Naive thymus-derived CD4-positive, alpha-beta T cell (primary cell): ENCODE measurements at places on chromosomes 4 and X. TPM values are rescaled to one million over a fixed set of nuclear protein-coding genes. Genes with fewer than 3 reads are reported as not detected.

GRCh38 chrX:152528193-152528592 is 77.1 kb upstream of the GABRA3 start:
- no peak overlapping the region for H3K27ac ChIP-seq
- no peaks in the 10 kb centered on the region for H3K27me3 ChIP-seq
- DNase-seq: no peak

The IGSF1 gene
- not detected in 2 replicates for total RNA-seq

DNA sequence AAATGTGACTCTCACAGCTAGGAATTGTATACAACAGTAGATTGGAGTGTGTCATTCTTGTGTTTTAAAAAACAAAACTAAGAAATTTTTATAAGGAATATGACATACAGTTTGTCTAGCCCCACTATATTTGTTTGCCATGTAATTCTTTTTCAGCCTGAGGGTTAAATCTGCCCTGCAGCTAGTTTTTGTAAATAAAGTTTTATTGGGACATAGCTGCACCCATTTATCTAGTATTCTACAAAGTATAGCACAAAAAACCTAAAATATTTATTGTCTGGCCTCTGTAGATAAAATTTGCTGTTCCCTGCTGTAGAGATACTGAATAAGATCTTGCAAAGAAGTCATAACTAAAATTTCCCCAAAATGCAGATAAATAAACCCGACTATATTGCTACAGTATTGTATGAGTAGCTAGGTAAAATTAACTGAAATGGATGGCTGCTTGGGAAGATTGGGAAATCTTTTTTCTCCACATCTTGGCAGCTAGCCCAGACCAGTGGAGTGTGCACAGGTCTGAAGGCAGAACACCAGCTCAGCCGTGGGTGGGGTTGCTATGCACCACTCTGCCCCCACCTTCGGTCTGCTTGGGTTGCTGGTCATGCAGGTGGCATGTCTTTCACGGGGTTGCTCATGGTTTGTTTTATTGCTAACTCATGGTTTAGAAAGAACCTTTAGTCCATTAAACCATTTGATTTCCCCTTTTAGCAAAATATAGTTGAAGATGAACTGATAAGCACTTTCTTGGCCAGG is 127.9 kb downstream of the KLHL8 start:
- no peak overlapping the region for H3K4me3 ChIP-seq
- peaks cover 12% of the 10 kb centered on the region for H3K36me3 ChIP-seq
- no peaks in the 10 kb centered on the region for H3K4me1 ChIP-seq
- H3K27me3 ChIP-seq: no peaks in the 10 kb centered on the region
- no peak overlapping the region for H3K27ac ChIP-seq
- no peak for DNase-seq

- no peak overlapping the region for H3K27ac ChIP-seq
- no peaks in the 10 kb centered on the region for H3K27me3 ChIP-seq
- DNase-seq: no peak
- H3K36me3 ChIP-seq: no peaks in the 10 kb centered on the region
- H3K4me3 ChIP-seq: no peak overlapping the region
- no peaks in the 10 kb centered on the region for H3K4me1 ChIP-seq
Observed at GRCh38 chr4:6275898-6276806, 6.5 kb downstream of the WFS1 start.

The ERAS gene
- not detected for total RNA-seq

GRCh38 chrX:108701633-108702032 is 34.7 kb downstream of the IRS4 start:
- no peak for DNase-seq
- no peak overlapping the region for H3K27ac ChIP-seq
- H3K4me3 ChIP-seq: no peak overlapping the region
- H3K27me3 ChIP-seq: no peaks in the 10 kb centered on the region
- H3K4me1 ChIP-seq: no peaks in the 10 kb centered on the region

DNA sequence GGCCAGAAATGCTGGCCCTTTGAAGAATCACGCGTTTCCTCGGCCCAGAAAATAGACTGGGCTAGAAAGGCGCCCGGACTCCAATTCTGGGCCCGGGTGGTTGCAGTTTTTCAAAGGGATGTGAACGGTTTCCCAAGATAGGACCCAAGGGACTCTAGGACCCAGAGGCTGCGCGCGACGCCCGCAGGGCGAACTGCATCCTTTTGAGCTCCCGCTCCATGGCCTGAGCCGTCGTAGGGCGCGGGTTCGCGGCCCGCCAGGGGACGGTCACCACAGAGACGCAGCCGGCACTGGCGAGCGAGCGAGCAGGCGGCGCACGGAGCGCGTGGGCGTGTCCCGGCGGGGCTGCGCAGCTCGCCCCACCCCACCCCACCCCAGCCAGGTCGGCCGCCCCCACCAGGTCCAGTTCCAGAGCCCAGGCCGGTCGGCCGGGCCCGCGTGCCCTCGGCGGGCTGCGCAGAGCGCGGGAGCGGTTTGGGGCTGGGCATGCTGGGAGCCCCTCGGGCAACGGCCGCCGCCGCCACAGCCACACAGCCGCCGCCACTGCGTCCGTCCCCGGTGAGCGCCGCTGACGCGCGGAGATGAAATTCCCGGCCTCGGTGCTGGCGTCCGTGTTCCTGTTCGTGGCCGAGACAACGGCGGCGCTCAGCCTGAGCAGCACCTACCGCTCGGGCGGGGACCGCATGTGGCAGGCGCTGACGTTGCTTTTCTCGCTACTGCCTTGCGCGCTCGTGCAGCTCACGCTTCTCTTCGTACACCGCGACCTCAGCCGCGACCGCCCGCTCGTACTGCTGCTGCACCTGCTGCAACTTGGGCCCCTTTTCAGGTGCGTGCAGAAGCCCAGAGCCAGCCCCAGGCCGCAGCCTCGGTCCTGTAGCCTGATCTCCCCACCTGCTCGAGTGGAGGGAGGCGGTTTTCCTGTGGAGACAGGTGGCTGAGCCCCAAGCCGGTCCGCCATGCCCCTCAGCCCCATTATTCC is at the start of gene XK:
TSS of gene XK (plus strand) at position 411 of the 979 bp plus-strand sequence. CDS start at position 582, 171 bp downstream.
- H3K4me1 ChIP-seq: no peaks in the 10 kb centered on the region
- H3K36me3 ChIP-seq: no peaks in the 10 kb centered on the region
- peak; percentile 8 for DNase-seq
- H3K27ac ChIP-seq: no peak within 1 kb of the TSS
- H3K4me3 ChIP-seq: no peak within 1 kb of the TSS

GRCh38 chrX:136369377-136369776 is 68.6 kb downstream of the ADGRG4 start:
- H3K4me3 ChIP-seq: no peak overlapping the region
- no peak overlapping the region for H3K27ac ChIP-seq
- H3K36me3 ChIP-seq: no peaks in the 10 kb centered on the region

- peaks cover 5% of the 10 kb centered on the region for H3K4me1 ChIP-seq
- DNase-seq: no peak
- no peaks in the 10 kb centered on the region for H3K36me3 ChIP-seq
Observed at GRCh38 chr4:113831457-113831856, 69.9 kb upstream of the CAMK2D start.

DNA sequence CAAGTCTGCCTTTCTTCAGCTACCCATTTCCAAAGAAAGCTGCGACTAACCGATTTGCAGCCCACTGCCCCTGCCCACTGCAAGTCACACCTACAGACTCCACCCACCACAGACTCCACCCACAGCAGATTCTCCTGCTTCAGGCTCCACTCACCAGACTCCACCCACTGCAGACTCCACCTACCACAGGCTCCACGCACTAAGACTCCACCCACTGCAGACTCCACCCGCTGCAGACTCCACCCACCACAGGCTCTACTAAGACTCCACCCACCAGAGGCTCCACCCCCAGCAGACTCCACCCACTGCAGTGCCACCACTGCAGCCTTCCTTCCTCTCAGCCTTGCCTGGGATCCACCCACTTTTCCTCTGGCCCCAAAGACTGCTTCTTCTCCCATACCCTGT is 41.3 kb downstream of the ABLIM2 start:
- H3K4me1 ChIP-seq: no peaks in the 10 kb centered on the region
- H3K27me3 ChIP-seq: no peaks in the 10 kb centered on the region
- H3K36me3 ChIP-seq: no peaks in the 10 kb centered on the region
- DNase-seq: no peak

GRCh38 chr4:845233-845835 is 19.4 kb upstream of the CPLX1 start:
- DNase-seq: no peak
- H3K4me1 ChIP-seq: no peaks in the 10 kb centered on the region
- H3K27ac ChIP-seq: no peak overlapping the region
- no peaks in the 10 kb centered on the region for H3K36me3 ChIP-seq
- no peak overlapping the region for H3K4me3 ChIP-seq

DNA sequence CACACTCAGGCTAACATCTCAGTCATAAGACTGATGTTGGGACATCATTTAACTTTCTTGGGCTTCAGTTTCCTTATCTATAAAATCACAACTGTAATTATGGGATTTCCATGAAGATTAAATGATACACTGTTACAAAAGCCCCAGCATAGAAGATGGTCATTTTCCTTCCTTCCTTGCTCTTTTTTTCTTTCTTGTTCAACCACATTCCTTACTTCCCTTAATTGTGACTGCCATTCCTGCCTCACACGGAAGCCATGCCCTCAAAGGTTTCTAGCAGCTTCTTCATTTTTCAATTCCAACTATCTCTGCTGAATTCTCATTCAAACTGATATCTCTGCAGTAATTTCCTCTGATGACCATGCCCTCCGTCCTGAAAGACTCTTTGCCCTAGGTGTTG is 311.8 kb downstream of the PPP3CA start:
- H3K27ac ChIP-seq: no peak overlapping the region
- no peak for DNase-seq
- H3K4me3 ChIP-seq: no peak overlapping the region
- no peaks in the 10 kb centered on the region for H3K36me3 ChIP-seq
- no peaks in the 10 kb centered on the region for H3K27me3 ChIP-seq
- H3K4me1 ChIP-seq: peaks cover 24% of the 10 kb centered on the region

- H3K27ac ChIP-seq: no peak overlapping the region
- no peaks in the 10 kb centered on the region for H3K36me3 ChIP-seq
- no peak for DNase-seq
Observed at GRCh38 chr4:14528918-14529317, 473.4 kb upstream of the CPEB2 start.

The TCEAL5 gene
- not detected for total RNA-seq
